ENCODE measurements at places on chromosomes 3 and 15.

DNA sequence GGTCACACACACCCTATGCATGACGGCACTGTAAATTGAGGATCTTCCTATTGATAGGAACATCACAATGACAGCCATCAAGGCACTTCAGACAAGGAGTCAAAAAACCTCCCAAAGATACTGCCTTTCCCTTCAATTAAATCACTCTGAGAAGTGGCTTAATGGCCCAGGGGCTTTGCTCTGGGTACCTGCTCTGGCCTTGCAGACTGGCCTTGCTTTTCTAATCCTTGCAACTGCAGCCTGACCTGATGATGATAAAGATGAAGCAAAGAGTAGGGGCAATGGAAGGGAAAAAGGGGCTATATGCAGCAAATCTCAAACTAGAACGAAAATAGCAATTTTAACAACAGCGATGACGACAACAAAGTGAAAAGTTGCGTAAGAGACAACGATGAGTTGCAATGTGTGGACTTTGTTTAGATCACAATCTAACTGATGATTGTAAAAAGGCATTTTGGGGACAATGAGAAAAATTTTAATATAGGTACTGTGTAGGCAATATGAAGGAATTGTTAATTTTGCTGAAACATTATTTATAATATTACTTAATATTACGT lies 14.6 kb downstream of the ADAMTS9 start:
- no peak for DNase-seq

- DNase-seq: no peak
Measured at GRCh38 chr3:132630612-132631011, 29.0 kb downstream of the ACAD11 start.

DNA sequence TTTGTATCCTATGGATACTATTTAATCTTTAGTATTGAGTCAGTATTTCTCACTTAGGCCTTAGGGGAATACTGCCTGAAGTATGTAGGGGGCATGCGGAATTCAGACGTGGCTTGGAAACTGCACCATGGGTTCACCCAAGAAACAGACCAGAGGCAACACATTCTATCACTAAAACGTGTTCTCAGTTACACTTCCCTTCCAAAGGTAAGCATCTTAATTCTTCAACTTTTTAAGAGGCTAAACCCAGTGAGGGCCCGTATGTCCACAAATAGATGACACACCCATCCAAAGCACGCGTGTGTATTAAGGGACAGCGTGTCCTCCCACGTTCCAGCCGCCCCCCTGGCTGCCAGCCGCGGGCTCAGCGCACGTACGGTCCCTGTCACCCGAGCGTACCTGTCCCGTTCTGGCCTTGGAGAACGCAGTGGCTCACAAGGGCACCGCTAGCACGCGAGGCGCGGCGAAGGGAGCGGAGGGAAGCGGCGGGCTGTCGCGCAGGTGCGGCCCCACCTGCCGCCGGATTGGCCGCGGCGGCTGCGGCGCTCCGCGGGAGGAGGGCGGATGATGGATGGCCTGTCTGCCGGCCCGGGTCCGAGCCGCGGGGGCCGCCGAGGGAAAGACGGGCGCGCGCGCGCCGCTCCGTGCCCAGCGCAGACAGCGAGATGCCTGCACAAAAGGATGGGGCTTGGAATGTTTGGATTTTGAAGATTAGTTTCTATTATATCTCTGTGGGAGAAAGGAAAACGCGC lies 1003.9 kb upstream of the NR2F2 start:
- DNase-seq: no peak

DNA sequence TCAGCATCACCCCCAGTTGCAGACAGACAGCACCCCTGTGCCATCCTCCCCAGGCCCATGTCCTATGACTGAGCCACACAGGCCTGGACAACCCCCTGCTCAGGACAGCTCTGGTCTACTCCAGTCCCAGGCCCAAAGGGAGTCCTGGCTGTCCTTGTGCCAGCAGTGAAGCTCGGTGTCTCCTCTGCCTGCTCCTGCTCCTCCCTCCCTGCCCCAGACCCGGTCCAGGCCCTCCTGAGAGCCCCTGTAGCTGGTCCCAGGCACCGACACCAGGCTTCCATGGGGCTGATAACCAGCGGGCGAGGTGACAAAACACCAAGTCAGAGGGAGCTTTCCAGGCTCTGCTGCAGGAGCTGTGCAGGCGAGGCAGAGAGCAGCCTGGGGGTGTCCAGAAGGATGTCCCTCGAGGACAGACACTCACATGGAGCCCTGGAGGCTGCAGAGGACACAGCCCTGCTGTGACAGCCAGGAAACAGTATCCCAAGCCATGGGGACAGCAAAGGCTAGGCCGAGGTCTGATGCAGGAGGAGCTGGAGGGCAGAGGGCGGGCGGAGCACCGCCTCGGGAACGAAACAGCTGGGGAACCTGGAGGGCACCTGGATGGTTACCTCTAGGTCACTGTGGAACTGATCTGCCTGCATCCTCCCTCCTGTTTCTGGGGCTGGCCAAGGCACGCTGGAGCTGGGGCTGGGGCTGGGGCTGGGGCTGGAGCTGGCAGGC lies 103.8 kb upstream of the PRR20G start:
- DNase-seq: no peak

DNA sequence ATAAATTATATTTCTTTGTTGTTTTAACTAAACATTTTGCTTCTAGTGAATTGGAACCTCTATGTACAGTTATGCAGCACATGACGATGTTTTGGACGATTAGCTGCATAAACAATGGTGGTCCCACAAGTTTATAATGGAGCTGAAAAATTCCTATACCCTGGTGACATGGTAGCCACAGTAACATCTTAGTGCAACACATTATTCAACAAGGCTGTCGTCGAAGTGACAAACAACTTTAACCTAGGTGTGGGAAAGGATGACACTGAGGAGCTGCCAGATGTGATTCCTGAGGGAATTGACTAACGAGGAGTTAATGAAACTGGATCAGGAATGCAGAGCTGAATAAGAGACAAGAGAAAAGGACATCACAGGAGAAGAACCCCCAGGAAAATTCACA lies 588.9 kb upstream of the EPHA6 start:
- DNase-seq: no peak

- DNase-seq: no peak
Measured at GRCh38 chr3:67289626-67290025, 291.5 kb downstream of the KBTBD8 start.

DNA sequence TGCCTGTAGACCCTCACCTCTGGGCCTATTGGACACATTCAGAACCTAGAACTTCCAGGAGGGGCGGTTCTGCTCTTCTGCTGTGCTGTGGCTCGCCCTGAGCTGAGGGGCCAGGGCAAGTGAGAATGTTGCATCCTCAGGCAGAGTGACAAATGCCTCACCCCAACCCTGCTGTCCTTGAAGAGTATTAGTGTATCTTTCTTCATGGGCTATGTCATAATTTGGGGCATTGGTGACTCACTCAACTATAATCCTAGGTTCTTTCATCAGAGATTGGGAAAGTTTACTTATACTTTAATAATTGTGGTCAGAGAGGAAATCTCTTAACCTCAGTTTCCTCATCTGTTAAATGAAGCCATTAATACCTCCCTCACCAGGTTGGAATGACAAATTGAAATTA lies 143.8 kb downstream of the SV2B start:
- DNase-seq: no peak

- no peak for DNase-seq
Measured at GRCh38 chr3:133273346-133273745, 126.5 kb upstream of the BFSP2 start.

- peak; percentile 37 for DNase-seq
Measured at GRCh38 chr3:122688996-122689395, 8.4 kb downstream of the PARP14 start.

DNA sequence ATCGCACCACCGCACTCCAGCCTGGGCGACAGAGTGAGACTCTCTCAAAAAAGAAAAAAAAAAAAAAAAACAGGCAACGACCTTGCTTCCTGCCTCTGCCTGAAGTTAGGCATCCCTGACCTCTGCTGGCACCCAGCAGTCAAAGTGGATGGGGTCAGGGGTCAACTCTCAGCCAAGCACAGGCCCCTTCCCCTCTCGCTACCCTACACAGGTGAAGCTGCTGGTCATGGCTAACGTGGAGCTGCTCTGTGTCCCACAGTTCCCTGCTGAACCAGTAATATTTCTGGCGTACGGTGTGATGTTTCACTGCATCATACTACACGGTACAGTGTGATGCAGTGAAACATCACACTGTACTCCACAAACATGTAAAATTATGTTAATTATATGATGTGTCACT lies 13.9 kb upstream of the FRG2C start:
- no peak for DNase-seq

DNA sequence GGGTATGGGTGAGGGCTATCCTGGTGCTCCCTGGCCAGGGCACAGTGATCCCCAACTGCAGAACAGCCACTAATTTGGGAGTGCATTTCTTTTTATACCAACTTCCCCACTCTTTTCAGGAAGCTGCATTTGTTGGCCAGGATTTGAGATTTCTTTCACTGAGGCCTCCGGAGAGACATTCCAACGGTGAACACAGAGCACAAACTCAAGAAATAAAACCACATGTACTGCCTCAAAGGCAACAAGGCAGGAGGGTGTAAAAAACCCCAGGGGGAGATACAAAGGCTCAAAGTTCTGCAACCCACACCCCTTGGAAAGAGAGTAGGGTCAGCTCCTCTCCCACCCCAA lies 65.3 kb downstream of the CPN2 start:
- no peak for DNase-seq

DNA sequence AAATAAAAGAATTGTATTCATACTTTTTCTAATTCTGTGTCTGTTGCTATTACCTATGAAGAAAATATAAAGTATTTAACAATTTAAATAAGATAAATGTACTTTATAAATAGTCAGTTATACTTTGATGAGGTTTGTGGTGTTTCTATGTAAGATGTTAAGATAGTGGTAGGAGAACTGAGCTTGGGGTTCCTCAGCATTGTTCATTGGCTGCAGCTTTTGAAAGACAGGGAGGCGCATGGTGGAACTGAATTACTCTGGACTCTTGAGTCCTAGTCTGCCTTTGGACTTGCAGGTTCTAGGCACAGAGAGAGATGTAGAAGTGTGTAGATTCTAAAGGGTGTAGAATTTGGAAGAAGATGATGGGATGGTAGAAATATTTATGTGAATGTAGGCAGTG lies 23.1 kb downstream of the LMLN start:
- no peak for DNase-seq

- no peak for DNase-seq
Measured at GRCh38 chr3:197015790-197016736, 13.6 kb downstream of the MELTF start.

- DNase-seq: no peak
Measured at GRCh38 chr15:45551676-45552075, 29.1 kb upstream of the SLC30A4 start.

- DNase-seq: no peak
Measured at GRCh38 chr15:76286271-76286879, 24.9 kb downstream of the ETFA start.

DNA sequence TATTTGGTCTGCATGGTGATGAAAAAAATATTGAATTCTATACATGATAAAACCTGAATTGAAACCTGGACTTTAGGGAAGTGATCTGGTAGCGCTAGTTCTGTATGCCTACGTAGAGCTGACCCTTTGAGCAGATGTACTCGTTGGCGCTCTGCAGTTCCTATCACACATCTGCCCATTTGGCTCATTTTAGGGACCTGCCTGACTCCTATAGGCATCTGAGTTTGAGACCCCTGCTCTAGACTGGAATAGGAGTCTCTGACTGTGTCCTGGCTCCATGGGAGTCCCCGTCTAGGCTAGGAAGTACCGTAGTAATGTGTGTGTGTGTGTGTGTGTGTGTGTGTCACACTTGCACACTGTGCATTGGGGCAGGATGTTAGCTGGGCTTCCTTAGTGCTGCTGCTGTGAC lies 21.2 kb downstream of the STARD5 start:
- peak; percentile 42 for DNase-seq

DNA sequence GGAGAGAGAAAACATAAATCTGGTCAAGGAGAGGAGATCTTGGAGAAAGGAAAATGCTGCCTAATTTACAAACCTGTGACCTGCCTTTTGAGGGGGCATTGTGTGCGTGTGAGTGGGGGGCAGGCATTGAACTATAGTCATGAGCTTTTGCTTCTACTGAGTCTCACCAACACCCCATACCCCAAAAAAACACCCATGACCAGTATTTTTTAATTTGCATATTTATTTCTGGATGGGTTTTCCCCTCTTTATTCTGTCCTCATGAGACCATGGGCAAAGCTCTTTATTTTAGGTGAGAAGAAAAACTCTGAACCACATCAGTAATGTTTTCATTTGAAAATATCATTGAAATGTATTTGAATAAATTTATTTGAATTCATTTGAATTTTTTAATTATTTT lies 20.6 kb downstream of the CD80 start:
- no peak for DNase-seq

GRCh38 chr3:135240426-135240825 lies 445.4 kb downstream of the EPHB1 start:
- no peak for DNase-seq

DNA sequence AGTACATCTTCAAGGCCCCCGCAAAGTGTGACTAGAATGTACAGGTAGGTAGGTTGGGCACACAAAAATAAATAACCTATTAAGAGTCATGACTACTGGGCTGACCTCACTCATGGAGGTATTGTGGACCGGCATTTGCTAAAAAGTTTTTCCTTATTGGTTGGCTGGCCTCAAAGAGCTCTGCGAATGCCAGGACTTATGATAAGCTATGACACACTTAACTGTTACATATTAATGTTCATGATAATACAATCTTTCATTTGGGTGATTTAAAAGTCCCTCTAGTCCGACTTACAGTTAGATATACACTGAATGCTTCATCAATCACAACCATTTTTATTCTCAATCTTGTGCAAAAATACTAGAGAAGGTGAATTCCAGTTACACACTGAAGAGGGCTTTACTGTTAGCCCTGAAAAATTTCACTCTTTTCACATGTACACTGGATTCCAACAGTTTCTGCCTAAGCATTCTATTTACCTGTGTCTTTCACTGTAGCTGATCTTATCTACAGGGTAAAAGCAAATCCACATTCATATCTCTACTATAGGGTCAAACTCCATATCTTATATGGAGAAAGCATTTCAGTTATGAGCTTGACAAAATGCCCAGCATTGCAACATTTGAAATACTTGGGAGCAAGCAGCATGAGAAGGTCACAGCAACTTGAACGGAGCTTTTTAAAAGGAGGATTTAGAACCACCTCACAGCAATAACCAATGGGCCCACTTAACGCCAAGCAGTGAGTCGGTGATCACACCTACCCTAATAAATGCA lies 329.1 kb downstream of the FOXP1 start:
- DNase-seq: no peak

- no peak for DNase-seq
Measured at GRCh38 chr15:86275361-86275760, 195.7 kb downstream of the AGBL1 start.
